Activated naive CD8-positive, alpha-beta T cell treated with anti-CD3 and anti-CD28 coated beads for 36 hours (primary cell): ENCODE measurements at places on chromosomes 4 and X. TPM values are rescaled to one million over a fixed set of nuclear protein-coding genes. Genes with fewer than 3 reads are reported as not detected.

DNA sequence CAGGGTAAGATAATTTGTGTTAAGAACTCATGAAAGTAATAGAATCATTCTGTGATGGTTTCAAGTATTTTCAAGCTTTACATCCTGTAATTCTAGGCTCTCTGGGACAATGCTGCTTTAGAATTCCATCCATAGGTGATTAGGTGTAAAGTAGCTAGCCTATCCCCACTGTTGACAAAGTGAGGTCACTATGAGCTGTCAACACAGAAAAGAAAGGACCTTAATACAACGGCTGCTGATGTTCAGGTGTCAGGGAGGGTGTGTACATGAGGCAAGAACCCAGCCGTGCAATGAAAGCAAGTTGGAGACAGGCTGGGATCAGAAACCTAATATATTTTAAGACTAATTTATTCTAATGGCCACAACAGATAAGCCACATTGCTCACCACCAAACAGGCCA is 36.8 kb upstream of the SH3RF1 start:
- H3K27me3 ChIP-seq = no peaks in the 10 kb centered on the region
- no peak overlapping the region for H3K4me3 ChIP-seq
- H3K27ac ChIP-seq = no peak overlapping the region
- H3K36me3 ChIP-seq = no peaks in the 10 kb centered on the region

Gene OTC
- total RNA-seq = not detected

DNA sequence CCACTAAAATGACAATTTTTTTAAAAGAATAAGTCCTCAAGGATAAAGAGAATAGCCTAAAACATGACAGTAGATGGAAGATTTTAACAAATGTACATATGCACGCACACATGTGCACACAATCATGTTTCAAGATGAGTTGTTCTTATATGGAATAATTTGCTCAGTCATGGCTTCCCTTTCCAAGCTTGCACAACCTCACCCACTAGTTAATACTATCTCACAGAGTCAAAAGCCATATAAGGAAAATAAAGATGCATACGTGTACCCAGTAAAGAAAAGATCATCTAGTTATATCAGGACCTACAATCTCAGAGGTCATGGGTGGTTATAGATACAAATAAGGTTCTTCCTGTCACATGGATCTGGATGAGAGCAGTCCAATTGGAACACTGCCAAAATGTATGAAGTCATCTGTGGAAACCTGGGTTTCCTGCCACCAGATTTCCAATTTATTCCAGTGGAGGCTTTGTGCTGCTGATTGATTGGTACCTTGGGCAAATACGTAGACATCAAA is 56.1 kb downstream of the FAM13A start:
- H3K4me1 ChIP-seq = no peaks in the 10 kb centered on the region
- H3K27me3 ChIP-seq = no peaks in the 10 kb centered on the region
- no peaks in the 10 kb centered on the region for H3K36me3 ChIP-seq
- no peak for DNase-seq
- H3K27ac ChIP-seq = no peak overlapping the region

- no peaks in the 10 kb centered on the region for H3K4me1 ChIP-seq
- H3K27ac ChIP-seq = no peak overlapping the region
- H3K4me3 ChIP-seq = no peak overlapping the region
Measured at GRCh38 chr4:3375688-3376087, 66.1 kb upstream of the HGFAC start.

GRCh38 chr4:5870701-5871100 is 22.2 kb downstream of the CRMP1 start:
- no peak overlapping the region for H3K4me3 ChIP-seq
- H3K36me3 ChIP-seq = no peaks in the 10 kb centered on the region
- peaks cover 19% of the 10 kb centered on the region for H3K4me1 ChIP-seq

DNA sequence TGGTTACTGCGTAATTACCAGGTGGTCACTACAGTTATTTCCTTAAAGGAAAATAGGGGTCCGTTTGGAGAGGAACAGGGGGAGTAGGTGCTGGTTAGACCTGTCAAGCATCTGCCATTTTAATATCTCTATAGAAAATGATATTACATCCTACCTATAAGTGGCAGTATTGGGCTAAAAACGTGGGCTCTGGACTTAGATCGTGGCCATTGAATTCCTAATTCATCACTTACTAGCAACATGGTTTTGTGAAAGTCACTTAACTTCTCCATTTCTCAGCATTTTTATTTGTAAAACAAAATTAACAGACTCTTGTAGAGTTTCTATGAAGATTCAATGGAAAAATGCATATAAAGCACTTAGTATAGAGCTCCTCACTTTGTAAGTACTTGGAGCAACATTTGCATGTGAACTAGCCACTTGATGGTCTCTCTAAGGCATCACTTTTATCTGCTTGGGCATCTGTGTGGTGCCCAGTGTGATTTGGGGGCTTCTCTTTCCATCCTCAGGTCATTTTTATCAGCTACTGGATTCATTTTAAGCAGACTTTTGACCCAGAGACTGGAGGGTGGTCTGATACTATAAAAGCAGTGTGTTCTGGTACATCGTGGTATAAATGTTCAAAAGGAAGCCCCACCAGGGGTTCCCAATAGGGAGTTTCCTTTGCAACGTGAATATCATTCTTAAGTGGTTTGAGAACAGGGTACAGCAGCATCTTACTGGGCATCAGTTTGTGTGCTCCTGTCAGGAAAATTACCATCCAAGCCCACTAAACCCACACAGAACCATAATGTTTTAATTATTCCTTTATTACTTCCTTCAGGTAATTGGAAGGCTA is 42.7 kb upstream of the RASSF6 start:
- peaks cover 5% of the 10 kb centered on the region for H3K27me3 ChIP-seq
- H3K4me3 ChIP-seq = no peak overlapping the region
- no peak overlapping the region for H3K27ac ChIP-seq
- no peaks in the 10 kb centered on the region for H3K4me1 ChIP-seq
- H3K36me3 ChIP-seq = no peaks in the 10 kb centered on the region

- H3K4me3 ChIP-seq = no peak overlapping the region
- DNase-seq = no peak
- H3K27ac ChIP-seq = no peak overlapping the region
- H3K36me3 ChIP-seq = no peaks in the 10 kb centered on the region
- peaks cover 26% of the 10 kb centered on the region for H3K27me3 ChIP-seq
- peaks cover 2% of the 10 kb centered on the region for H3K4me1 ChIP-seq
Measured at GRCh38 chr4:74675673-74676279, 118.5 kb downstream of the BTC start.

GRCh38 chrX:72114306-72114705 is 17.4 kb downstream of the RTL5 start:
- H3K4me3 ChIP-seq = no peak overlapping the region
- no peak overlapping the region for H3K27ac ChIP-seq
- peaks cover 13% of the 10 kb centered on the region for H3K27me3 ChIP-seq
- H3K4me1 ChIP-seq = no peaks in the 10 kb centered on the region
- no peaks in the 10 kb centered on the region for H3K36me3 ChIP-seq
- DNase-seq = no peak

DNA sequence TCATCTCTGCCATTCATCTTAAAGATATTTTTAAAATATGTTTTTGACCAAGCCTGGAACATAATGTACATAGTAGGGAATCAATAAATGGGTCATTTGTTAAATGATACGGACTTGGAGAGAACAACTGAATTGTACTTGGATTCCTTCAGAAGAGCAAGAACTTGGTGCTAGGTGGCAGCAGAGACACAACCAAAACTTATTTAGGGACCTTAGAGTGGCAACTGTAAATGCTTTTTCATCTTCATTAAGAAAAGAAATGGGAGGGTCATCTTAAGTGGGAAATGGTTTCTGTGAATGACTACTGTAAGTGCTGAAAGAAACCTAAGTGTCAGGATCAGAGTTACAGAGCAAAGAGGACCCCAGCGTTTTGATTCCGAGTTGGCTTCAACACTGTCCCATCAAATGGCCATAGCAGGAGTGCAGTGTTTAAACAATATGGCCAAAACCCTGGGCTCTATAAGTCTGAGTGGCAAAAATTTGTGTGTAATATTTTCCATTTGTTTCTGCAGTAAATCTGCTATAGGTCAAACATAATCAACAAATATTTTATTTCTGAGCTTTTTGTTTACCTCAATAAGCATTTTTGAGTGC is 213.6 kb downstream of the PALLD start:
- H3K27me3 ChIP-seq = no peaks in the 10 kb centered on the region
- no peak overlapping the region for H3K27ac ChIP-seq
- H3K4me3 ChIP-seq = no peak overlapping the region
- DNase-seq = no peak

DNA sequence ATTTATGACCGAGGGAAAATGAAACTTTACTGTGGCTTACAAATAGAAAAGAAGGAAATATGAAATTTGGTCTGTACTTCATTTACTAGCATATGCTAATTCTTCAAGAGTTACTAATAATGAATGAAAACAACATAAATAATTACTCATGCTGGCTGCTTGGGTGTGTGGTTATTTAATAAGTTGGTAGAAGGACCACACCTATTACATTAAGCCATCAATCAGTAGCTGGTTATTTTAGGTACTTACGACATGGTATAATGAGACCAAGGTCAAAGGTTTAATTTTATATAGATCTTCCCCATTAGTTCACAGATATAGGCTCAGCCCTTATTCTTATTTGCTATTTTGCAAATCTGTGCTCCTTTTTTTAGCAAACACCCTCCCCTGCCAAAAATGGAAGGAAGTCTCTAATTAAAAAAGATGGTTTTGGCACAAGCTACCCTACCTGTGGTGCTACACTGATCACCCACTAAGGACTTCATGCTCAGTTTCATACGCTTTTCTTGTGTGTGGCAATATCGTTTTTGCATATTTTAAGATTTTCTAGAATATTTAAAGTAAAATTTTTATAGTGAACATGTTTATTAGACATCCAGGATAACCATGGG is 14.1 kb downstream of the TMPRSS11D start:
- H3K27ac ChIP-seq = no peak overlapping the region
- no peak for DNase-seq
- H3K27me3 ChIP-seq = peaks cover 8% of the 10 kb centered on the region
- H3K36me3 ChIP-seq = no peaks in the 10 kb centered on the region
